ENCODE measurements at places on chromosomes 13 and 19.

GRCh38 chr13:48448959-48449614 is 36.2 kb upstream of the LPAR6 start:
- no peak for DNase-seq

DNA sequence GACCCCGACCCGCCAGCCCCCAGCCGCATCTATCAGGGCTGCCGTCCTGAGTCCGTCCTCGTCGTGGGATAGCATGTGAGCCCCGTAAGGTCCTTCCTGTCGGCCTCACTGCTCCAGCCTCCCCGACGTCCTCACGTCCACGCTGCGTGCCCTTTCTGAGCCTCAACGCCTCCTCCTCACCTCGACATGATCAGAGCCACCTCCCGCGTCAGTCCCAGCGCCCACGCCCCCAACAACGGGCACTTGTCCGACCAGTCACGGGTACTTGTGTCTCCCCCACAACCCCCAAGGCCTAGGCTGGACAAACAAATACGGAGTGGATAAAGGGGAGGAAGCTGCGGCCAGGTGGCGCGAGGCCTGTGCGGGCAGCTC is 665 bp downstream of the ZNF497 start:
- DNase-seq = peak; percentile 55

- DNase-seq = no peak
Observed at GRCh38 chr19:18503971-18504885, 17.6 kb downstream of the ELL start.

DNA sequence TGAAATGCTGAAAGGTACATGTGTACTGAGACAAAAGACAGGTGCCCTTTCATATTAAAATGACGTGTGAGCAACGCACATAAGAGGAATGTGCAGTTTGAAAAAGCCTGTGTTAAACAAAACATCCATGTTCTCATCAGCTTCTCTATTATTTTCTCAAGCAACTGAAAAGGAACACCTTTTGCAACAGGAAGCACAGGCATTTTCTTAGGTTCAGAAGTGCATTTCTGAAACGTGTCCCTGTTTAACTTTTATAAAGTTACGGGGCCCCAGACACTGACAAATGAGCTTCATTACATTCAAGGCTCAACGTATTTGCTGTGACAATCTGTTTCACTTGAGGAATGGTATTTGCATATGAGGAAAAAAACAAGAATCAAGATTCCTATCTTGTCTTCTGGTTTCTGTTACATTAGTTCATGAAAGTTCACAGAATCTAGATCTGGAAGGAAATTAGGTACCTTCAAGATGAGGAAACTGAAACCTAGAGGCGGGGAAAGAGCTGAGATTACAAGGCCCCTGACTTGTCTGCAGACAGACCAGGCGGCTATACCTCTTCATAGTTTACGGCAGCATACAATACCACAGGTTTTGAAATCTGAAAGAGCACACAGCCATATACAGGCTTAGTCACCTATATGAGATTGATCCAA is 431.7 kb downstream of the KLF12 start:
- DNase-seq = peak; percentile 35

DNA sequence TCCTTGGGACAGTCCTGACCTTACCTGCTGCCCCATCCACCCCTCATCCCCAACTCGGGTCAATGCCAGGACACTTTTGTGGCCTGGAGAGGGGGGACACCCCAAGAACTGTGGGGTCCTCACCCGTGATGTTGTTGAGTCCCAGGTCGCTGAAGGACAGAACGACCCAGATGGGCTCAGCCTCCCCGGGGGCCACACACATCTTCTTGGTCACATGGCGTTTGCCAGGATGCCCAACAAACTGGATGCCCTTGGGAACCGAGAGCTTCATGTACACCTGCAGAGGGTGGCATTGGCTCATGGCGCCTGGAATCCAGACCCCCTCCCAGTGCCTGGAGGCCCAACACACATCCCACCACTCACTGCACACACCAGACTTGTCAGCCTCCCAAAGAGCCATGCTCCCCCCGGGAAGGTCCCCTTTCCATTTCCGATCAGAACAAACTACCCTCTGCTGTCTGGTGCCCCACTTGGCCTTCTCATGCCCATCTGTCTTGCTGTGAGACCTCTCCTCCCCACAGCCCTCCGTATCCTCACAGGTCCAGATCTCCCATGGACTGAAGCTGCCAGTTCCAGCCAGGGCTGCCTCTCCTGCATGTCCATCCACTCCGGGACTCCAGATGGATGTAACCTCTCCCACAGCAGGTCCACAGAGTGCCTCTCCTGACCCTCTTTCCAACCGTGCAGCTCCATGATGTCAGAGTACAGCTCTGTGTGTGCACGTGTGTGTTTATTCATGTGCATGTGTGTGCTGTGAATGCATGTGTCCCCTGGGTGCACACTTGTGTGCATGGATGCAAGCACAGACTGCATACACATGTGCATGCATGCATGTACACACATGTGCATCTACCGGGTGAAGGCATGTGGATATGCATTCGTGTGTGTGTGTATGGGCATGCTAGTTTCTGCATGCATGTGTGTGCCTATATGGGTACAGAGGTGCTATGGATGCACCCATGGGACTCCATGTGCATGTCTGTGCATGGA is 58.4 kb downstream of the F2RL3 start:
- DNase-seq = no peak

DNA sequence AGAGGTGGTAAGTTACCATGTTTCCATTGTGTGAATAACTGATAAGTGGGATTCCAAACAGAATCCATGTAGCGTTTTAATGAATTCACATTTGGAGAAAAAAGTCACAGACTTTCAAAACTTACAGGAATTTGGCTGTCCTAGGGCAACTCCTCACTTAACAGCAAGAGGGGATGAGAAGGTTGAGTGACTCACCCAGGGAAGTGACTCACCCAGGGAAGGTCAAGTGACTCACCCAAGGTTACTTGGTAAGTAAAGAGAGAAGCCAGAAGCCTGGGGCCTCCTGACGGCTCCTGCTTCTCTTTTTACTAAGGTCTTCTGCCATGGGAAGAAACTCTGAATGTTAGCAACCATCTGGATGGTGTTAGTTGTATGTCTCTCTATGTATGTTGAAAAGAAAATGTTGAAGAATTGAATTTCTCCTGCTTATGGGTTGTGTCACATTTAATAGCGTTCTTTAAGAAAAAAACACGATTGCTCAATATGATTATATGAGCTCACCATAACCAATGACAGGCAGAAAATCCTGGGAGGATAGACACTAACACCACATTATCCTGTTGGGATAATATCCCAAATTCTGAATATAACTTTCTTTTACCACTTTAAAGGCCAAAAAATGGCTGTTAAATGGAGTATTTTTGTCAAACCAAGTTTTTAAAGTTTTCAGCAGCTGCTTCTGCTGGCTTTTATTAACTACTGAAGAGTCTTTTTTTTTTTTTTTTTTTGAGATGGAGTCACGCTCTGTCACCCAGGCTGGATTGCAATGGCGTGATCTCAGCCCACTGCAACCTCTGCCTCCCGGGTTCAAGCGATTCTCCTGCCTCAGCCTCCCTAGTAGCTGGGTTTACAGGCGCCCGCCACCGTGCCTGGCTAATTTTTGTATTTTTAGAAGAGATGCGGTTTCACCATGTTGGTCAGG is 195.6 kb downstream of the GGACT start:
- DNase-seq = peak; percentile 57

- DNase-seq = no peak
Observed at GRCh38 chr19:35309481-35310279, 17.7 kb downstream of the MAG start.

DNA sequence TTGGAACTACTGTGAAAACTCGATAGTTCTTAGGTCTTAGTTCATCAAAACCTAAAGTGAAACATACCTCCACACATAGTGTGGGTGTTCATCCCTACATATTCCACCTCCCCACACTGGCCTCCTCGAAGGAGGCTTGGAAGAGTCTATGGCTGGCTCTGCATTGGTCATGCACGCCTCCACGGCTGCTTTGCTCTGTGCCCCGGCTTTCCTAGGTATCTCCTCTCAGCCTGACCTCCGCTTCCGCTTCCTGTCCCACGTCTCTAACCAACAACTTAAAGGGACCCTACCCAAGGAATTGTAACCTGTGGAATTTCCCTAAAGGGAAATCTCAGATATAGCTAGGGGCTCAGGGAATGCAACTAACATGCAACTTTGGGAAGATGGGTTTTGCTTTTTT is 79.7 kb upstream of the MBNL2 start:
- DNase-seq = no peak

- DNase-seq = no peak
Observed at GRCh38 chr19:28737021-28737895, 475.7 kb downstream of the UQCRFS1 start.

- DNase-seq = no peak
Observed at GRCh38 chr19:18065173-18065495, 21.6 kb downstream of the IL12RB1 start.

GRCh38 chr13:49740870-49741269 is 49.6 kb upstream of the EBPL start:
- DNase-seq = no peak

GRCh38 chr13:28357911-28358433 is 137.0 kb downstream of the FLT1 start:
- no peak for DNase-seq

- DNase-seq = no peak
Observed at GRCh38 chr13:21383090-21383489, 76.0 kb downstream of the ZDHHC20 start.
